ENCODE measurements at places on chromosomes 3 and 15.

DNA sequence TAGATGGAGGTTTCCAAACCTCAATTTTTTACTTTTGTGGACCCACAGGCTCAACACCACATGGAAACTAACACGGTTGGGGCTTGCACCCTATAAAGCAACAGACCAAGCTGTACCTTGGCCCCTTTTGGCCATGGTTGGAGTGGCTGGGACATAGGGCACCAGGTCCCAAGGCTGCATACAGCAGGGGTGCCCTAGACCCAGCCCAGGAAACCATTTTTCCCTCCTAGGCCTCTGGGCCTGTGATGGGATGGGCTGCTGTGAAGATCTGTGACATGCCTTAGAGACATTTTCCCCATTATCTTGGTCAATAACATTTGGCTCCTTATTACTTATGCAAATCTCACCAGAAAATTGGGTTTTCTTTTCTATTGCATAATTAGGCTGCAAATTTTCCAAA lies 337.0 kb upstream of the CADM2 start:
- DNase-seq = no peak
- no peaks in the 10 kb centered on the region for H3K4me1 ChIP-seq
- H3K4me3 ChIP-seq = no peak overlapping the region
- H3K27ac ChIP-seq = no peak overlapping the region
- H3K27me3 ChIP-seq = no peaks in the 10 kb centered on the region

GRCh38 chr15:67025719-67026609 lies 39.4 kb upstream of the SMAD3 start:
- no peak overlapping the region for H3K4me3 ChIP-seq
- peaks cover 36% of the 10 kb centered on the region for H3K4me1 ChIP-seq
- H3K36me3 ChIP-seq = no peaks in the 10 kb centered on the region
- H3K27ac ChIP-seq = 0 out of 2 replicates have a peak overlapping the region, but pooled peaks have one; percentile 22
- no peak for DNase-seq

- H3K36me3 ChIP-seq = no peaks in the 10 kb centered on the region
- H3K4me3 ChIP-seq = no peak overlapping the region
Measured at GRCh38 chr3:66469220-66469640, 31.6 kb downstream of the LRIG1 start.

GRCh38 chr3:105459566-105460290 lies 93.0 kb downstream of the ALCAM start:
- no peak overlapping the region for H3K4me3 ChIP-seq
- peaks cover 6% of the 10 kb centered on the region for H3K4me1 ChIP-seq
- no peaks in the 10 kb centered on the region for H3K36me3 ChIP-seq
- no peaks in the 10 kb centered on the region for H3K27me3 ChIP-seq
- DNase-seq = no peak
- H3K27ac ChIP-seq = no peak overlapping the region

GRCh38 chr3:127715532-127715931 lies 42.8 kb downstream of the ABTB1 start:
- no peak overlapping the region for H3K27ac ChIP-seq
- no peaks in the 10 kb centered on the region for H3K27me3 ChIP-seq
- no peaks in the 10 kb centered on the region for H3K36me3 ChIP-seq
- no peaks in the 10 kb centered on the region for H3K4me1 ChIP-seq
- no peak for DNase-seq
